ENCODE measurements at places on chromosomes 5 and 9.

- no peak for DNase-seq
These were observed 4.8 kb upstream of the TEX10 start for GRCh38 chr9:100357501-100357900.

- DNase-seq, result no peak
These were observed 154.2 kb upstream of the TSLP start for GRCh38 chr5:110917161-110917875.

DNA sequence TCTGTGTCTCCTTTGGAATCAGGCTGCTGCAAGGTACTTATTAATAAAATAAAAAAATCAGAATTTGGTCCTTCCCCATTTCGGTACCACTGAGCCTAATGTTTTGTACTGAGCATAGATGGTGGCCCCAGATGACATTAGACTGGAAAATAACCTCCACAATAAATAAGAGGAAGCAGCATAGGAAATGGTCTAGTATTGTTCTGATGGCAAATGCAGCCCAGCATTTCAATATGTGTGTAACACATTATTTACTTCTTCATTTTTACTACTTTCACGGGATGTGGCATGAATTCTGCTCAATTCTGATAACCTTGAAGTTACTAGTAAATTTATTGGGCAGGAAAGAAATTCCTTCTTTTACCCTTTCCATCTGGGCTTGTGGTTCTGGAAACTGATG, 295.6 kb downstream of the ADGRV1 start:
- no peak for DNase-seq

DNA sequence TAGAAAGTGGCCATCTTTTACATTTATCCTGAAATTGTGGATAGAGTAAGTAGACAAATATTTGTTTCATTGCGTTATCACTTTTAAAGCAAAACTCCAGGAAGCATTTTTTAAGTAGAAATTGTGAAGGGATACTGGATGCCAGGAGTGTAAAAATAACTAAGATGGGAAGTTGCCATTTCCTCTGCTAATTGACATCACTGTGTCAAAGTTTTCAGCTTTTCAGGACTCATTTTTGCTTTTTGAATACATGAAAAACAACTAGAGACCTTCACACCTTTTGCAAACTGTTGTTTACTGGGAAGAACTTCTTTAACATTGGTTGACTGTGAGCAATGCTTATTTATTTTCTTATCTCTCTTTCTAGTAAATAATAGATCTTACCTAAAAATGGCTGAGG, 337.5 kb downstream of the NR2F1-AS1 start:
- no peak for DNase-seq

- no peak for DNase-seq
These were observed 25.6 kb downstream of the GLDC start for GRCh38 chr9:6619909-6620308.

DNA sequence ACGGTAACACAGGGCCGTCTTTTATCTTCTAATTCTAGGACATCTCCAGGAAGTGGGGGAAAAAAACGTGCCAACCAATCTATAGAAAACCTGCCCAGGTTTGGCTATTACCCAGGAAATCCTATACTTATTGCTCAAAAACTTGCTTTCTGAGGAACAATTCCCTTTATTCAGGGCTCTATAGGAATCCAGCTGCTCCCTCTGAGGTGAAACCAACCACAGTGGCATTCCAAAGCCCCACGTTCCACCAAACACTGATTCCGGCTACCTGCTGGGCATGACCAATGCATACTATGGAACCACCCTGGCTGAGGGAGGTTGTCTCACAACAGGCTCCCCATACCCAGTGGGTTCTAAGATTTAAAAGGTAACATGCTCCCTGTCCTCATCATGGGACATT, 57.6 kb downstream of the GLIS3 start:
- DNase-seq, result peak; percentile 35

- DNase-seq, result no peak
These were observed 466.9 kb upstream of the ARRDC3 start for GRCh38 chr5:91850031-91850430.

DNA sequence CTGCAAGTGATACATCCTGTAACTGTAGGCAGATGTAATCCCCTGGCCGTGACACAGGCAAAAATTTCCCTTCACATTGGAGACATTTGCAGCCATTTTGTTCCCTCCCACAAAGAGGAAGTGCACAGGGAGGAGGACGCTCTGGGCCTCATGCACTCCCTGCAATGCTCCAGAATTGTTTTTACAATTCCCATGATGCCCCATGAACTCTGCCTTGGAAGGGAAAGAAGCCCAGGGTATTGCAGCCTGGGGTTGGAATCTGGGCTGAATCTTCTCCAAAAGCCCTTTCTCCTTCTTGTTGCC, 491.7 kb downstream of the CCDC171 start:
- DNase-seq, result no peak

DNA sequence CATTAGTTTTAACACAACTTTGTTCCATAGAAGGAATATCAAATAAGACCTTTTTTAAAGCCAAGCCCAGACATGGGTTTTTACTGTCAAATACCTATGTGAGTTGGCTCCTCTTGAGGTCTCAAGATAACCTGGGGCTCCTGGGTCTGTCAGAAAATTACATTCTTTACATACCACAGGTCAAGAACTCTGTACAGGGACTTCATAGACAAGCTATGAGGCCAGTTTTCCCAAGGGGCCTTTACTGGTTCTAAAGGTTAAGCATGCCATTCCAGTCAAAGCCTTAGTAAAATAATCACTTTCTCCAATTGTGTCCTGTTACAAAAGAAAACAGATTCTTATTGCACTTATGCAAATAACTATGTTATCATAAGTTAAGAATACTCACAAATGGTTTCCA, 15.5 kb upstream of the SMC2 start:
- no peak for DNase-seq

DNA sequence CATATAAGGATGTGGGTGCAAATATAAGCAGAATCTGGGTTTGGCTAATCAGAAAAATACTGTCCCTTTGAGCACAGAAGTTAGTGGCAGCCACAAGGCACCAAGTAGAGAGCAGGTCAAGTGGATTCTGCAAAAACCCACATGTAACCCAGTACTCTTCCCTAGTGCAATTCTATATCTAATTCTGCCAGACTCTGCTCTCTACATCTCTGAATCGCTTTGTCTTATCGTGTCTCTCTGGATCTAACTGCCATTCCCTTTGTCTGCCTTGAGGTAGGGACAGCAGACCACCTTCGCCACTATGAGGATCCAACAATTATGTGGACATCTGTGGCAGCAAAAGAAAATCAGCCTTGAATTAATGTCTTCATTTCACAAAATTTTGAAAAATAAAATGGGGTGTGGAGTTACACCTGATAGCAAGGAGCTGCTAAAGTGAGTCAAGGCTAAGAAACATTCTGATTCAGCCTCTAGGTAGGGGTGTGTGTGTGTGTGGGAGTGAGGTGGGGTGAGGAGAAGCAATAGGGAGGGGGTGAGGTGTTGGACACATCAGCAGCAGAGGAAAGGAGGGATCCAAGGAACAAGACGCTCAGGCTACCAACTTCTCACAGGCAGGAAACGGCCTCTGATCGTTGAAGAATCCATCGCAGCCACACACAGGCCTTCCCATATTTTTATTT, 33.7 kb upstream of the ZNF366 start:
- DNase-seq, result no peak

GRCh38 chr9:38164659-38165221, 95.7 kb upstream of the SHB start:
- no peak for DNase-seq

DNA sequence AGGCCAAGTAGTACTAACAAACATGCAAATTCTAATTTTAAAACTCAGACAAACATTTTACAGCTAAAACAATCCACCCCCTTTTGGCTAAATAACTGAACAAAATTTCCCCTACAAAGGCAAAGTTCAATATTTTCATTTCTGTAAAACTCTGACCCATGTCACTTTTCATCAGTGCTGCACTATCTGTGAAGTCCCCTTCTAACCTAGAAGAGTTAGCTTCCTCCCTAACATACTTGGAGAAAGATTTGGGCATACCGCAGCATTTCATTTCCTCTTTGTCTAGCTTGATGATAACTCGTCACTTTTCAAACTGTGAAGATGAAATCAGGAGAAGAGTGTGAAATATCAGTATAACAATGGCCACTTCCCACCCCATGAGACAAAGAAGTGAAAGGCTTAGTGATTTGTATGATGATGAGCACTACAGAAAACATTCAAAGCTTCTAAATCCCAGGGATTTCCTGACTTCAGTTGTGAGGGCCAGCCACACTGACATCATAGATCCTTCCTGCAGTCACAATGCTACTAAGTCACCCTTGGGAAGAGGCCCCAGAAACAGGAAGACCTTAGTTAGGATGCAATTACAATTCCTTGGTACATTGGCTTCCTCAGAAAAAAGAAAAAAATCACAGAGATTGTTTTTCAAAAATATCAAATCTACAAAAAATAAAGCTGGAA, at the start of gene FAM81B:
Gene FAM81B (plus strand): TSS at position 555 of the 681 bp plus-strand sequence. CDS start 24 bp downstream, at position 579.
- DNase-seq, result no peak
